ENCODE measurements at places on chromosomes 3 and 15.
A peak's percentile ranks its signal among the peaks of the same experiment; 100 is the strongest.

GRCh38 chr3:14793126-14793857, 25.5 kb upstream of the FGD5 start:
- no peak for DNase-seq

DNA sequence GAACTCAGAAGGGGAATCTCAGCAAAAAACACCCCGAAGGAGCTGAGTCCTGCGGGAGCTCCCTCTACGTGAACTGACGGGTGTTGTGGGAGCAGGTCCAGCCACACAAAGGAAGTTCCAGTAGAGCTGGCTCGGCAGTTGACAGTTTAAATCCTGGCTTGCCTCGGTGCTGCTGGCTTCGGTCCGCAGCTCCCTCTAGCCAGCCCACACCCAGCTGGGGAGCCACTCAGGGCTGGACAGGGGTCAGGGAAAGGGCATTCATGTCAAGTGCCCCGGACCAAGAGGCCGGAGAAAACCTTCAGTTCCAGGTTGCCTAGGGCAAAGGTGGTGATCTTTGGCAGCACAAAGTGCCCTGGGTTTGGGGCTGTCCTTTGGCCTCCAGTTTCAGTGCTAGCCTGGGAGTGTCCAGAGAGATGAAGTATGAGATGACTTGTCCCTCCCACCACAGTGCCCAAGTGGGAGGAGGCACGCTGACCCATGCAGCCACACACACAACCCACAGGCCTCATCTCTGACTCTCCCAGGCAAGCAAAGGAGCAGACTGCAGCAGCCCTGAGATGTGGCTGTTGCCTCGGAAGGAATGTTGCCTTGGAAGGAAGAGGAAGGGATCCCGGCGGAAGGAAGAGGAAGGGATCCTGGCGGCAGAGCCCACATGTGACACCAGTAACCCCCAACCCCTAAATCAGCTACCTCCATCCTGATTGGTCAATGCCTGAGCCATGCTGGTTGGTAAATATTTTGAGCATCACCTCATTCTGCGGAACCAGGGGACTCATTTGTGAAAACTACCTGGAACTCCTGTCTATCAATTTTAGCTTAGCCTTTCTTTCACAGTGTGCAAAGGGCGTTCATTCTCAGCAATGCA, 13.9 kb upstream of the ANPEP start:
- peak; percentile 90 for DNase-seq

- DNase-seq = no peak
Observed at GRCh38 chr3:55729546-55729945, 242.4 kb upstream of the WNT5A start.

DNA sequence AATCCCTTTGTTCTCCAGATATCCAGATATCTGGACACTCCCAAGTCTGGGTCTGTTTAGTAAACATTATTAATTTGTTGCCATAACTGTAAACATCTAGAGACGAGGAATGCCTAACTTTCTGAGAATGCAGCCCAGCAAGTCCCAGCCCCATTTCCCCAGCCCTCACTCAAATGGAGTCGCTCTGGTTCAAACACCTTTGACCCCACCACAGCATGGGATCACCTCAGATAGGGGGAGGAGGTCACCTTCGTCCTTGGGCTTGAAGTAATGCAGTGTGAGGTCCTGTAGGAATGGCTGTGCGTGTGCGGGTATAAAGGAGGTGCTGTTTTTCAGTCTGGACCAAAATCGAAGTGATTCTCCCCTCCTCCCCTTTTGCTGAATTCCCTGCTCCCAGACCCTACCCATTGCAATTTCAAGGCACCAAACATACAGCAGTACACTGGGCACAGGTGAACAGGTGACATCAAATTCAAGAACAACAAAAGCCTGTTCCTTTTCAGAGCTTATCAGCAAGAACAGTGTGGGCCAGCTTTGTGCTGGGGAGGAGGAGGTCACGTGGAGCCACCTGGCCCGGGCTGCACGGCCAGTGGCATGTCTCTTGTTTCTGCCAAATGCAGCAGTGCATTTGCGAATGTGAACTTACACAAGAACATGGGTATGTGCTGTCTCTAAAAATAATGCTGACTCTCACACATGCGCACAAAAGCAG, 57.5 kb upstream of the TRPM1 start:
- no peak for DNase-seq

All from hepatic stellate cell (primary cell).